Suprapubic skin (tissue), 4 donors: ENCODE measurements at places on chromosomes 4 and X.
A peak's percentile ranks its signal among the peaks of the same experiment; 100 is the strongest.

DNA sequence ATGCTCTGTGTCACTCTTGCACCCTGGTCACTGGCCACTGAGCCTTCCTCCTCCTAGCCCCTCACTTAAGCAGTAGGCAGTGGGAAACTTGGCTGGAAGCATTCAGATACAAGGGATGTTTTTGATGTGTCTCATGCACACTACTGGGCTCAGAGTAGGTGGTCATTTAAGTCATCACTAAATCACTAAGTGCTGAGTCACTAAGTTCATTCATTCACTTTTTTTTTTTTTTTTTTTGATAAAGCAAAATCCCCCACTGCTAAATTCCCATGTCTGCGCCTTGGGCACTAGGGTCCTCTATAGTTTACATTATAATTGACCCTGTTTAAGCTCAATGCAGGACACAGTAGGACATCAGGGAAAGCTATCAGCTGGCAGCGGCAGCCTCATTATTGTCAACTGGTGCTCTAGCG is 182.4 kb upstream of the MBNL3 start:
- no peaks in the 10 kb centered on the region for H3K36me3 ChIP-seq
- DNase-seq: no peak
- no peak overlapping the region for H3K4me3 ChIP-seq

GRCh38 chrX:54786967-54787366 is 11.1 kb downstream of the ITIH6 start:
- no peak overlapping the region for H3K27ac ChIP-seq
- H3K4me3 ChIP-seq: no peak overlapping the region
- H3K36me3 ChIP-seq: no peaks in the 10 kb centered on the region
- no peaks in the 10 kb centered on the region for H3K27me3 ChIP-seq
- no peaks in the 10 kb centered on the region for H3K4me1 ChIP-seq

- no peak overlapping the region for H3K4me3 ChIP-seq
- no peak for DNase-seq
- no peaks in the 10 kb centered on the region for H3K27me3 ChIP-seq
- no peaks in the 10 kb centered on the region for H3K36me3 ChIP-seq
These were observed 14.4 kb downstream of the VGLL1 start for GRCh38 chrX:136546371-136546781.

GRCh38 chr4:185708348-185708747 is 103.6 kb downstream of the SORBS2 start:
- H3K27ac ChIP-seq: no peak overlapping the region
- H3K4me3 ChIP-seq: no peak overlapping the region
- H3K36me3 ChIP-seq: no peaks in the 10 kb centered on the region
- H3K4me1 ChIP-seq: peaks cover 7% of the 10 kb centered on the region

DNA sequence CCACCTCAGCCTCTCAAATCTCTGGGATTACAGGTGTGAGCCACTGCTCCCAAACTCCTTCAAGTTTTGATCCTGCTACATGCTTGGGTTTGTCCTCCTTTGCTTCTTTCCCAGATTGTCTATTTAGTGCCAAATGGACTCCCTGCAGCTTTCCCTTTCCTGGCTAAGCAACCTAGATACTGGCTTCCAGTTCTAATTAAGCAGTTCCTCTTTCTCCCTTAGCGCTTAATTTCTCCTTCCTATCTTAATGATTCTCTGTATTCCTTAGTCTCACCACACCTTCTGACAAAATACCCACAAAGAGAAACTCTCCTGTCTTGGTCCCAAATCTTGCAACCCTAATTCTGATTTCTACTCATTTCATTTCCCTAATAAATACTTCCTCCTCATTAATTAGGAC is 7.8 kb downstream of the RXFP1 start:
- no peaks in the 10 kb centered on the region for H3K4me1 ChIP-seq
- DNase-seq: no peak
- H3K27ac ChIP-seq: no peak overlapping the region
- H3K27me3 ChIP-seq: no peaks in the 10 kb centered on the region

DNA sequence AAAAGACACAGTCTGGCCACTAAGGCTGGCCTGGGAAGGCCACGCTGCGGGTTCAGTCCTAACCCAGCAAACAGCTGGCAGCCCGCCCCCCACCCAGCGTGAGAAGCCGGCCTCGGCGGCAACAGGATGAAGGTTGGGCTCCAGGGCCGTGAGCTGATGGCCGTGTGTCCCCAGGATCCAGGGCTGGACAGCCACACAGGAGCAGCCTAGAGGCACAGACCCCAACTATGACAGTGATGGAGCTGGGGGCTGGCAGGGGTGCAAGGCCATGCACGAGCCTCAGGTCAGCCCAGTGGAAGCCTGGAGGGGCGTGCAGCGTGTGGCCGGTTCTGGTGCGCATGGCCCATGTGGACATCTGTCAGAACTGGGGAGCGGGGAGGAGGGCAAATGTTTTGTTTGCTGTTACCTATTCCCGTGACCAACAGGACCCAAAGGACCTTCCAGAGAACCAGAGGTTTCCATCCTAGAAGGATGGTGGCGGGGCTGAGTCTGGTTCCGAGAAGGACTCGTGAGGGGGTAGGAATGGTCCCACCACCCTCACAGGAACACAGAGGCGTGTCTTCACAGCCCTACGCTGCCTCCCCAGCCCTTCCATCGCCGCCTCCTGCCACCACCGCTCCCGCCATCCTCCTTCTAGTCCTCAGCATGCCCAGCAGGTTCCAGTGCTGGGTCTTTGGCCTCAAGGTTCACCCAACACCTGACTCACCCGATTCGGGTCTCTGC is 46.5 kb downstream of the ZFYVE28 start:
- no peaks in the 10 kb centered on the region for H3K27me3 ChIP-seq
- H3K4me3 ChIP-seq: no peak overlapping the region
- DNase-seq: no peak
- H3K4me1 ChIP-seq: no peaks in the 10 kb centered on the region
- H3K27ac ChIP-seq: no peak overlapping the region

DNA sequence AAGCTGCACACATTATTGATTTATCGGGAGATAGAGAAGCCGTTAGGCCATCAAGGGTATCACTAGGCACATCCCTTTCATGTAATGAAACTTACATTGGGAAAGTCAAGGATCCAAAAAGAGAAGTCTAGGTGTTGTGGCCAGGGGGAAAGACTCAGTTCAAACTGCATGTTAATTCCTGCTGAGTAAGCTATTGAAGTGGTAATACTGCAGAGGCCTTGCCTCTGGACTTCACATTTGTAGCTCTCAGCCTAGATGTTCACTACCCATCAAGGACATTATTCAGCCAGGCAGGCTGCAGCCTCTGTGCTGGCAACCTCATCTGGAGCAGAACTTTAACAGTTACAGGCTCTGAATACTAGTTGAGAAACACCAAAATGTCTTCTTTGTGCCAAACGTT is 2094.5 kb upstream of the AGA start:
- no peaks in the 10 kb centered on the region for H3K36me3 ChIP-seq
- DNase-seq: no peak
- H3K4me1 ChIP-seq: no peaks in the 10 kb centered on the region
- H3K4me3 ChIP-seq: no peak overlapping the region

- DNase-seq: no peak
- H3K4me3 ChIP-seq: no peak overlapping the region
- H3K36me3 ChIP-seq: no peaks in the 10 kb centered on the region
- no peak overlapping the region for H3K27ac ChIP-seq
- no peaks in the 10 kb centered on the region for H3K27me3 ChIP-seq
- H3K4me1 ChIP-seq: no peaks in the 10 kb centered on the region
These were observed 146.7 kb upstream of the CXXC4 start for GRCh38 chr4:104641418-104641817.

DNA sequence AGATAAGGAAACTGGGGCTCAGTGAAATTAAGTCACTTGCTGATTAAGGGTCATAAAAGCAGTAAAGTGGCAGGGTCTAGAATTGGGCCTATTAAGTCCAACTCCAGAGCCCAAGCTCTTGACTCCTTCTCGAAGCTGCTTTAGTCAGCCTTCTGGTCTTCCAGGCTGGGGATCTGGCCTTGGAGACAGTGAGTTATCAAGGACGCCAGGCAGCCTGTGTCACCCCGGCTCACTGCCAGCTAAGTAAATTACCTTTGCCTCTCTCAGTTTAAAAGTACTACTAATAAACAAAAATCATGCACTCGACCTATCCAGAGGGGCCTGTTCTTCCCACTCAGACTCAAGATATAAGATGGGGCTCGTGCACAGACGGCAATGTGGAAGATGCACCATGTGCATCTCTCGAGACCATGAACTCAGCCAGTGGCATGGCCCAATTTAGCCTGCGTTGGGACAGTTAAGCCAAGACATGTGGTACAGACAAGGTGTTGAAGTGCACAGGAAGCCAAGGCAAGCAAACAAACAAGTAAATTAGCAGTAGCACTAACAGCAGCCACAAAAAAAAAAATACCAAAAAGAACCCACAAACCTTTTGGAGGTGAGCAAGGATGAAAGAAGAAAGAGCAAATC is 62.0 kb upstream of the MAP3K15 start:
- no peak for DNase-seq
- H3K36me3 ChIP-seq: no peaks in the 10 kb centered on the region
- H3K4me3 ChIP-seq: no peak overlapping the region
- H3K27me3 ChIP-seq: no peaks in the 10 kb centered on the region
- H3K4me1 ChIP-seq: no peaks in the 10 kb centered on the region
- no peak overlapping the region for H3K27ac ChIP-seq

DNA sequence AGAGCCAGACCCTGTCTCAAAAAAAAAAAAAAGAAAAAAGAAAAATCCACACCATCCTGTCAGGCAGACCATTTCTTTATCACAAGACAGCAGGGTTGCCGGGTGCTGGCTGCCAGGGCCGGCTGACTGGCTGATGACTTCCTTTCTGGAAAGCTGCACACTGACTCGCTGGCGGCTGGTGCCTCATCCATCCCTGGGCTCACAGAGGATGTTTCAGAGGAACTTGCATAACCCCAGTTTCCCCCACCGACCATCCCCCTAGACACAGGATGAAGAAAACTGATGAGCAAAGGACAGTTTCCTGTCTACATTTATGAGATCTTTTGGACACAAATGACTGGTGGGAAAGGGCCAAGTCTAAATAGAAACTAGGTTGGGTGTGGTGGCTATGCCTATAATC is 14.1 kb downstream of the HPSE start:
- H3K27ac ChIP-seq: no peak overlapping the region
- no peaks in the 10 kb centered on the region for H3K36me3 ChIP-seq
- H3K4me1 ChIP-seq: no peaks in the 10 kb centered on the region
- no peaks in the 10 kb centered on the region for H3K27me3 ChIP-seq
- no peak overlapping the region for H3K4me3 ChIP-seq

GRCh38 chr4:150206954-150207353 is 128.7 kb downstream of the DCLK2 start:
- H3K4me1 ChIP-seq: no peaks in the 10 kb centered on the region
- H3K27ac ChIP-seq: no peak overlapping the region
- no peak overlapping the region for H3K4me3 ChIP-seq
- no peaks in the 10 kb centered on the region for H3K36me3 ChIP-seq
- no peak for DNase-seq

GRCh38 chrX:20300822-20301221 is 34.1 kb upstream of the RPS6KA3 start:
- no peak for DNase-seq
- H3K27ac ChIP-seq: no peak overlapping the region
- H3K4me1 ChIP-seq: no peaks in the 10 kb centered on the region
- H3K36me3 ChIP-seq: no peaks in the 10 kb centered on the region
- H3K4me3 ChIP-seq: no peak overlapping the region

GRCh38 chrX:123173833-123174232 is 10.2 kb upstream of the GRIA3 start:
- H3K4me1 ChIP-seq: no peaks in the 10 kb centered on the region
- H3K27me3 ChIP-seq: no peaks in the 10 kb centered on the region
- no peak overlapping the region for H3K27ac ChIP-seq
- no peaks in the 10 kb centered on the region for H3K36me3 ChIP-seq
- H3K4me3 ChIP-seq: no peak overlapping the region

- DNase-seq: no peak
- H3K4me1 ChIP-seq: no peaks in the 10 kb centered on the region
- no peaks in the 10 kb centered on the region for H3K27me3 ChIP-seq
- no peak overlapping the region for H3K27ac ChIP-seq
- H3K36me3 ChIP-seq: peaks cover 85% of the 10 kb centered on the region
- H3K4me3 ChIP-seq: no peak overlapping the region
These were observed 18.3 kb upstream of the NUP54 start for GRCh38 chr4:76166480-76166879.

DNA sequence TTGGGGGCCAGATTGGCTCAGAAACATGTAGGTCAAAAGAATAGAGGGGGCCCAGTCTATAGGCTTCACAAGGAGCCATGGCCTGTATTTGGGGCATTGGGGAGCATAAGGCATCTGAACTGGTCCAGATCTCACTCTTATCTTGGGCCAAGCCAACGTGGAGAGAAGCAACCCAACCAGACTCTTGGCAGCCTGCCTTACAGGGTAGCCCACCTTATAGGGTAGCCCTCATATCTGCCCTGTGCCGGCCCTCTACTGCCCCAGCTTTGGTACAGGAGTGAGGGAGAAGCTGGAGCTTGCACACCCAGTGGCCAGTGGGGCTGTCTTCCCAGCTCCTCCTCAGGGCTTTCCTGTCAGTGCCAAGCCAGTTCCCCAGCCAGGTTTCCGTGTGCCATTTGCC is 142.2 kb downstream of the AMMECR1 start:
- H3K4me1 ChIP-seq: peaks cover 13% of the 10 kb centered on the region
- H3K36me3 ChIP-seq: no peaks in the 10 kb centered on the region

- no peak for DNase-seq
- H3K4me1 ChIP-seq: peaks cover 20% of the 10 kb centered on the region
- H3K4me3 ChIP-seq: no peak overlapping the region
- H3K27me3 ChIP-seq: no peaks in the 10 kb centered on the region
- H3K27ac ChIP-seq: no peak overlapping the region
These were observed 238.3 kb upstream of the TLL1 start for GRCh38 chr4:165634766-165635165.

DNA sequence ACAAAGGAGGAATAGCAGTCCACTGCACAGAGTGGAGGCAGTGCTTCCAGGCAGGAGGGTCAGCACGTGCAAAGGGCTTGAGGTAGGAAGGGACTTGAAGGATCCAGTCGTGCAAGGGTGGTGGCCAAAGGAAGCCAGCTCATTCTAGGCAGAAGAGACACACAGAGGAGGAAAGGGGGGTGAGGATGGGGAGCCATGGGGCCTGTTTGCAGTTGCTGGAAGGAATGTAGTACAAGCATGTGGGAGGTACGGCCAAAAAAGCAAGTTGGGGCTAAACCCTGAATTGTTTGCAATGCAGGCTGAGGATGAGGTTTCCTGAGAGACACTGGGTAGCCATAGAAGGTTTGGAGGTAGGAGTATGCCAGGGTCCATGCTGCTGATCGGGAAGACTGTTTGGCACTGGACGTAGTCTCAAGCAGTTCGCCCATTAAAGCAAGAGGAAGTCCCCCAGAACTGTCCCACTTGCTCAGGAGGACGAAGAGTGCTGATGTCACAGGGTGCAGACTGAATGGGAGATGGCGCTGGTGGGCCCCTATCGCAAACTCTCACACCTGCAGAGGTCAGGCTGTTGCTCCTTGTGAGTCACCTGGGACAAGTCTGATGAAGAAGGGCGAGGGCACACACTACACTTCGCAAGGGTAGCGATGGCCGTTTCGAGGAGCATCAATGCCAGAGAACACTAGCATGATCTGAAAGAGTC is 9.1 kb upstream of the MAN2B2 start:
- no peak for DNase-seq
- H3K36me3 ChIP-seq: no peaks in the 10 kb centered on the region
- H3K4me3 ChIP-seq: no peak overlapping the region
- H3K4me1 ChIP-seq: peaks cover 27% of the 10 kb centered on the region
- peaks cover 30% of the 10 kb centered on the region for H3K27me3 ChIP-seq

- H3K4me3 ChIP-seq: peak overlapping the region; percentile 60
- peaks cover 35% of the 10 kb centered on the region for H3K4me1 ChIP-seq
- H3K27ac ChIP-seq: no peak overlapping the region
- H3K36me3 ChIP-seq: no peaks in the 10 kb centered on the region
These were observed 2.6 kb upstream of the LRAT start for GRCh38 chr4:154741131-154741665.

- no peak overlapping the region for H3K4me3 ChIP-seq
- peak; percentile 73 for DNase-seq
- H3K4me1 ChIP-seq: peaks cover 50% of the 10 kb centered on the region
- H3K36me3 ChIP-seq: no peaks in the 10 kb centered on the region
- no peaks in the 10 kb centered on the region for H3K27me3 ChIP-seq
These were observed 8.4 kb downstream of the HTRA3 start for GRCh38 chr4:8278009-8278395.
